AG04449 (cell line): ENCODE measurements at places on chromosomes 11 and 22.

- DNase-seq = no peak
These were observed 589.7 kb upstream of the LRRC4C start for GRCh38 chr11:42049186-42049585.

- DNase-seq = no peak
These were observed 1348.2 kb upstream of the RAG2 start for GRCh38 chr11:37946155-37946766.

- DNase-seq = no peak
These were observed 5.0 kb downstream of the MPST start for GRCh38 chr22:37024339-37025157.

GRCh38 chr11:122786896-122787295 lies 51.4 kb upstream of the CRTAM start:
- DNase-seq = no peak

GRCh38 chr11:1155274-1155693 lies 2.5 kb upstream of the MUC5AC start:
- no peak for DNase-seq

DNA sequence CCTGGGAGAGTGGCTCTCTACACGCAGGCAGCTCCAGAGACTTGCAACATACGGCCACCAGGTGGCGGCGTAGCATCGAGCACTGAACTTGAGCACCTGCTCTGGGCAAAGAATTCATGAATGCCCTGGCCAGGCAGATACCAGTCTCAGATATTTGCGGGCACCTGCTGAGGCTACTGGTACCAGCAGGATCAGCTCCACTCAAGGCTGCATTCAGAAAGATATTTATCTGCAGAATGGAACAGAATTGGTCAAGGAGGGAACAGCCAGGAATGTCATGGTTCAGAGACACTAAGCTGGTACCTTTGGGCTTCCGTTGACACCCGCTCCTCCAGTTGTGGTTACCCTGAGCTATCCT lies 10.8 kb upstream of the CCDC86 start:
- DNase-seq = no peak

GRCh38 chr22:28728621-28729313 lies 12.9 kb downstream of the CHEK2 start:
- no peak for DNase-seq

- DNase-seq = no peak
These were observed 76.0 kb downstream of the PACSIN2 start for GRCh38 chr22:42938976-42939375.

- no peak for DNase-seq
These were observed 12.7 kb downstream of the SDHAF2 start for GRCh38 chr11:61442616-61443015.

DNA sequence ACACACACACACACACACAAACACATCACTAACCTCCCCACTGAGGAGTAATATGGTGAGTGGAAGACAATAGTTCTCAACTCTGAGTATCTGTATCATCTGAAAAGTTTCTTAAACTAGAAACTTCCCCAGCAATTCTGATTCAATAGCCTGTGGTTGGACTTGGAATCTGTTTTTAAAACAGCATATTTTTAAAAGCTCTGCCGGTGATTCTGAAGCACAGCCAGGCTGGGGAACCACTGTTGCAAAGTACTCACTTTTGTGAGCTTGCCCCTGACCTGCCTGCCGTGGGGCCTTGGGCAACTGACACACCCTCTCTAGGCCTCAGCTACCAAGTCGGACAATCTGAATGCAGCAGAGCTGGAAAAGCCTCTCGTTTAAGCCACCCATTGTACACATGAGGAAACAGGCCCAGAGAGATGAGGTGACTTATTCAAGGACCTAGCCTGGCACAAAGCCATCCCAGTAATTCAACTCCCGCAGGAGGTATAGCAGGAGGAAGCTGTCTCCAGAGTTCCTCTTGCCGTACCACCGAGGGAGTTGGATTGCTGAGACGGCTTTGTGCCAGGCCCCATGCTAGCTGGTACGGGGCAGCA lies 8.9 kb downstream of the SLC15A3 start:
- DNase-seq = no peak

GRCh38 chr11:132859306-132859705 lies 673.0 kb downstream of the OPCML start:
- no peak for DNase-seq

DNA sequence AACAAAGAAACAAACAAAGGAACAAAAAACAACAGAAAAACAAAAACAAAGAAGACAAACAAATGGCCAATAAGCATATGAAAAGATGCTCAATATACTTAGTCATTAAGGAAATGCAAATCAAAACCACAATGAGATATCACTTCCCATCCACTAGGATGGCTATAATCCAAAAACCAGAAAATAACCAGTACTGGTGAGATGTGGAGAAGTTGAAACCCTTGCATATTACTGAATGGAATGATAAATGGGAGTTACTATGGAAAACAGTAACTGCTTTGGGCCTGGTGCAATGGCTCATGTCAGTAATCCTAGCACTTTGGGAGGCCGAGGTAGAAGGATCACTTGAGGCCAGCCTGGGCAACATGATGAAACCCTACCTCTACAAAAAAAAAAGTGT lies 44.9 kb upstream of the RBFOX2 start:
- DNase-seq = no peak

- DNase-seq = no peak
These were observed 8.7 kb upstream of the MPPED2 start for GRCh38 chr11:30594646-30595411.

DNA sequence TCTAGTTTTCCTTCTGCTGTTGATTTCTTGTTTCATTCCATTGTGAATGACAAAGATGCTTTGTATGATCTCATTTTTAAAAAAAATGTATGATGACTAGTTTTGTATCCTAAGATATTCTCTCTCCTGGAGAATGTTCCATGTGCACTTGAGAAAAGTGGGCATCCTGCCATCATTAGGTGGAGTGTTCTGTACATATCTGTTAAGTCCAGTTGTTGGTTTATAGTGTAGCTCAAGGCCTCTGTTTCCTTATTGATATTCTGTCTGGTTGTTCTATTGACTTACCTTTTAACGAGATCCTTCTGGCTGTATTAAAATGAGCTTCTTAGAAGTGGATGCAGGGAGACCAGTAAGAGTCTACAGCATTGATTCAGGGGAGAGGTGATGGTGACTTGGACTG lies 35.2 kb downstream of the SGSM1 start:
- DNase-seq = no peak

- DNase-seq = no peak
These were observed 125.6 kb upstream of the SORL1-AS1 start for GRCh38 chr11:121578251-121578976.

DNA sequence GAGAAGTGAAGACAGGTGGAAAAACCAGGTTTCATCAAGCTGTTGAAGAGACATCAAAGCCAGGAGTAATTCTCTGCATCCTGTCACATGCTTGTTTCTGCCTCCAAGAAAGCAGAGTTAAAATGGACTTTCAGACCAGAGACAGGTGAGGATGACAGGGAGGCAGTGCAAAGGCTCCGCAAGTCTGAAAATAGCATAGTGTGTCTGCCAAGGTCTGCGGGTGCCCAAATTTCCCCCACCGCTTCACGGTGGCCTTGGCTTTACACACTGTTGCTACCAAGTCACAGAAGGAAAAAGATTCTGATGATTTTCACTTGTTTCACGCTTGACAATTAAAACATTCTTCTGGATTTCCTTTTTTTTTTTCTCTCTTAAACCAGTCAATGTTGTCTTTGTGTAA lies 44.2 kb downstream of the SNX19 start:
- DNase-seq = no peak

- no peak for DNase-seq
These were observed 30.4 kb upstream of the IGSF9B start for GRCh38 chr11:133987171-133987570.

GRCh38 chr11:17978553-17979287 lies 34.1 kb downstream of the SERGEF start:
- no peak for DNase-seq

GRCh38 chr22:49767355-49768062 lies 60.2 kb downstream of the BRD1 start:
- DNase-seq = no peak

DNA sequence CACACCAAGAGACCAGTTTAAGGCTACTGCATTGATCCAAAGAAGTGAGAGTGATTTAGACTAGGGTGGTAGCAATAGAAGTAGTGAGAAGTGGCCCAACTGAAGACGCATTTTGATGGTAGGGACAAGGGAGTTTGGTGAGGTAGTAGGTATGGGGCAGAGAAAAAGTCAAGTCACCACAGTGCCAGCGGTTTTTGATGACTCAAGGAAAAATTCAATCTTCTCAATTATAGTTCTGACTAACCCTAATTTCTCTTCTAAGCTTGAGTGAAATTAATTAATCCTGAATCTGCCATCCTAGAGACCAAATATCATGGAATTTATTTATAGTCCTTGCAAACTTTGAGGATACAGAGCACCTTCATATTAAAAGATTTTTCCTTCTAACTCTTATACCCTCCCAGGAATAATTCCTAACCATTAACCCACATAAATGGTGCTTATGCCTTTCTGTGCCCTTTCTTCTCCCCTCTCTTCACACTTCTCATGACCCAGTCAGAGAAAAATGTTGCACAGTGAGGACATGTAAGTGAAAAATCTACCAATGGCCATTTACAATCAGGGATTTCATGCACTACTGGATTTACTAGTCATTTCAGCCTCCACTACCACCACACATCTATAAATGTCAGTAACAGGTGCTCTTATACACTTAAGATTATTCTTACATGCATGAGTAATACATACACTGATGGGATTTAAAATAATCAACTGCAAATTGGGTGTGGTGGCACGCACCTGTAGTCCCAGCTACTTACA lies 45.9 kb upstream of the ARHGAP32 start:
- DNase-seq = no peak
